ENCODE measurements at places on chromosomes 4 and X.

- no peak for DNase-seq
These were observed 243.4 kb upstream of the PCDH18 start for GRCh38 chr4:137775701-137776100.

DNA sequence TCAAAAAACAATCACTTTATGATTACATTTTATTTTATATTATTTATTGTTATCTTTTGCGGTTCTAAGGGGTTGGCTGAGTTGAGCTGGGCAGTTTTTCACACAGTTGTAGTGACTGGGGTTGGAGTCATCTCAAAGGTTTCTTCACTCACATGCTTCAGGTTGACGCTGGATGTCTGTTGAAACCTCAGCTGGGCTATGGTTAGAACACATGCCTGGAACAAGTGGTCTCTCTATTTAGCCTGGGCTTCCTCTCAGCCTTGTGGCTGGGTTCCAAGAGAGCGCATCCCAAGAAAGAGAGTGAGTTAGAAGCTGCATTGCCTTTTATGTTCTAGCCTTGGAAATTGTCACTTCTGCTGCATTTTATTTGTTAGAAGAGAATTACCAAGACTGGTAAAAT, 87.4 kb downstream of the CBLL2 start:
- DNase-seq = no peak

DNA sequence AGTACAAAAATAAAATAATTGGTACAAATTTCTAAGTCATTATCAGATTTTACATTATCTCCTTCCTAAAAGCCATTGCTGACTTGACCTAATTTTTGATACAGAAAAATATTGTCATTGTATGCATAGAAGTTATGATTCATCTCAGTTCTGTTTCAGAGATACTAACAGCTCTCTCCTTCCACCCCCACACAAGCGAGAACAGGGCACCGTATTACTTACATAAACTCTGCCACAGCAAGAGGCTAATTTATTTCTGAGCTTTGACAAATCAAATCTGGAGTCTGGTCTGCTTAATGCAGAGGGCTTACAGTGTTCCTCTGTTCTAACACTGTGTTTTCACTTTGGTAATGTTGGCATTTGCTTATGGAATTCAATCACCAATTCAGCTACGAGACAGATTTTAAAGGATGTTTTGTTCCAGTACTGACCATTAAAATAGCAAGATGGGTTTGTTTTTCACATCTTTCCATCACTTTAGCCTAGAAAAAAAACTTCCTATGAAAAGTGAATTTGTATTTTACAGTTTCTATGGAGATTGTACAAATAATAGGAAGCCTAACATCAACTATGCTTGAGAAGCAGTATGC, 181.8 kb downstream of the USP46 start:
- no peak for DNase-seq

DNA sequence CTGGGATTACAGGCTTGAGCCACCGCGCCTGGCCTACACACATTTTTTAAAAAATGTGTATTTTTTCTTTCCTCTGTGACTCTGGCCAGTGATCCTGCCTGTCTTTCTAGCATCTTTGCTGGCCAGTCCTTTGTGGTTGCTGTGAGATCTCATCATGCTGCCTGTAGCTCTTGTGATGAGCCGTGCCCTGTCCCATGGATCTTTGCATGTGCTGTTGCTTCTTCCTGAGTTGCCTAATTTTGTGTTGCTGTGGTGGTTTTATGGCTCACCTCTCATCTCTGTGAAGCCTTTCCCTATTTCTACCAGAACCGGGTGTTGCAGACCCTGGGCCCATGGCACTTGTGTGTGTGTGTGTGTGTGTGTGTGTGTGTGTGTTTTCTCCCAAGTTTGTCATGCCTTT, 8.3 kb downstream of the NSD2 start:
- no peak for DNase-seq

Data from thymus (tissue), 14 donors.